ENCODE measurements at places on chromosomes 11 and 22.

DNA sequence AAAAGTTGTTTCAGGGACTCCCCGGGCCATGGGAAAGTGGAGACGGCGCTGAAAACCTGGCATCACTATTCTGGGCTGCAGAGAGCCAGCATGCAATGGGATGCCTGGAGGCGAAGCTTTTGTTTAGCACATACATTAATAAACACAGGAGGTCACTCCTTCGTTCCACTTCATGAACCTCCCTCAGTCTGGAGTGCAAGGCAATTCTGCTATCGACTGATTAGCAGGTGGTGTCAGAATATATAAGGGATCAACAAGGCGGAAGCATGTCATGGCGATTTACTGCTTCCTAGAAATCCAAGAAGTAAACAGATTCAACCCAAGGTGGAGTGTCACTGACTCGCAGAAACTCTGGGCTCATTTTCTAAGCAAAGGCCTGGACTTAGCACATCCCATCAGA is 45.4 kb upstream of the MN1 start:
- no peak for DNase-seq

GRCh38 chr11:30863209-30863608 is 277.1 kb upstream of the MPPED2 start:
- no peak for DNase-seq

- DNase-seq: no peak
Observed at GRCh38 chr11:120554766-120555432, 43.4 kb downstream of the GRIK4 start.

DNA sequence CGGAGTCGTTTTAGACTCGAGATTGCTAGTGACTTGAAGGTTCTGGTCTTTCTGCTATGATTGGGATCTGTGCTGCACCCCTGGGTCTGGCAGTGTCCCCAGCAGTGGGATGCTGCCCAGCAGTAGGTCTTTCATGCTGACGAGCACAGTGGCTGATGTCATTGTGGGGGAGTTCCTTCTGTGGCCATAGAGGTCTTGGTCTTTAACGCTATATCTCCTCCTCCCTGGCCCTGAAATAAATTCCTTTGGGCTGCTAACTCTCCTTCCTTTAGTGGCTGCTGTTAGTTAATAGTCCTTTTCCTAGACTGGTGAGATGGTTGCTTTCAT is 136.3 kb downstream of the TEAD1 start:
- DNase-seq: peak; percentile 73

DNA sequence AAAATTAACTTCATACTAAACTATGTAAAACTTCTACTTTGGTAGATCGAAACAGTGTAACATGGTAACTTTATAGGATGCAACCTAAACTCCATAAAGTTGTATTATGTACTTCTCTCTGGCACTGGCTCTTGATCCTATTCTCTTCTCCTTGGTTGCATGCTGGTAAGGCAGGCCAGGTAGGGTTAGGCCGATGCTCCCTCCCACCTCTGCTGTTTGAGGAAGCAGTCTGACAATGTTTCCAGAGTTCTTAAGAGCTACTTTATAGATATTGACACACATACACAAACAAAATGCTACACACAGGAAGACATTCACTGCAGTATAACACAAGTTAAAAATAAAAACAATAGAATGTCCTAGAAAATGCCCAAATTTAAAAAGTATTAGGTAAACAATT is 22.5 kb downstream of the CTSC start:
- DNase-seq: no peak

DNA sequence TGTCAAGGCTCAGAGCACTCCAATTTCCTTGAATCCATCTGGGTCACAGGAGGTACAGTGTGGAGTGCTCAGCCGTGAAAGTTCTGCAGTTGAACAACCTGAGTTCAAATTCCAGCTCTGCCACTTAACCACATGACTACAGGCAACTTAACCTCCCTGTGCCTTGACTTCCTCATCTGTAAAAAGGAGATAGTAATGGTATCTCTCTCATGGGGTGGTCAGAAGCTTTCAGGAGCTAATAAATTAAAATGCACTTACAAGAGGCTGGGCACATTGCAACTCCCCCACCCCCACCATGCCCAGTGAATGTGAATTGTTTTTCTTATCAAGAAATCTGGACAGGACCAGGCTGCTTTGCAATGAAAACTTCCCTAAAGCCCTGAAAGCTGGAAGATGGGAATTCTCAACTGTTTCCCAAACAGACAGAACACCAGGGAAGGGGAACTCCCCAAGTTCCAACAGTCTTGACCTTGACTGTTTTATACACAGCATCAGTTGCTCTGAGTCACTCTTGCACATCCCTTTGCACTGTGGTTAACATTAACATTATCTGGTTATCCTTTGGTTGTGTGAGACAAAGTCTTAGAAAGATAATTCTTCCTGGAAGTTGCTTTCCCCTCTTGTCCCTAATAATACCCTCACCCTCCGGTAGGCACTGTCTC is 137.0 kb downstream of the SLC1A2 start:
- DNase-seq: peak; percentile 52

- peak; percentile 38 for DNase-seq
Observed at GRCh38 chr11:117583063-117583801, 213.8 kb downstream of the DSCAML1 start.

DNA sequence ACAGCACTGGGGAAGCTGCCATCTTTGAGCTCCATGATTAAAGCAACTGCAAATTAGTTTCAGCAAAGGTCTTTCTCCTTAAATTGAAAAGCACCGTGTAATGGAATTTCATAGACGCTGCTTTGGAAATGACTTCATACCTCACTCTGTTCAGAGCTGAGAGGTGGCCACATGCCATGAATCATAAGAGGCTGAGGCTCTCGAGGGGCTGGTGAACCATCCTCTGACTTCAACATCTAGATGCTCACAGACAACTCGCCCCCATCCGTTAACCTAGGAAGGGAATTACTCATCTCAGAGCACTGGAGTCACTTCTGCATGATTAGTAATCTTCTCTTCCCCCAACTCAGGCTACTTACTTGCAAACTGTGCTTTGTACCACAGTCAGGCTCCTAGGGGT is 122.3 kb downstream of the RCN1 start:
- DNase-seq: peak; percentile 91

- no peak for DNase-seq
Observed at GRCh38 chr11:122033631-122034030, 82.4 kb downstream of the BLID start.

- no peak for DNase-seq
Observed at GRCh38 chr11:68950270-68950669, 30.5 kb downstream of the MRGPRD start.

DNA sequence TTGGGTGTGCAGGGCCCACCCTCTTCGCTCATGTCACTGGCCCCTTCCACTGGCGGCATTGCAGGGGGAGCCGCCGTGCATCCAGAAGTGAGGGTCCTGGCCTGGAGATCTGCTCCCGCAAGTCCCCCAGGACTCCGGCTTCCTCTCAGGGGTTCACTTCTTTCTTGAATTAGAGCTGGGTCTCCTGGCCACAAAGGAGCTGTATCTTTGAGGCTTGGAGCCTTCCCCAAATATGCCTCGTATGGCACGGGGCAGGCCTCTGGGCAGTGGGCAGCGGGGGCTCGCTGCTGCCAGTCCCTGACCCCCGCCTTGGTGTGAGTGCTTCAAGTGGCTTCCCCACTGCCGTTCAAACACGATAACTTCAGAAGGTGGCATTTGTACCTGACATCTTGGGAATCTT is 7.4 kb upstream of the IFITM3 start:
- DNase-seq: no peak

- no peak for DNase-seq
Observed at GRCh38 chr11:3021125-3021524, 29.0 kb upstream of the NAP1L4 start.

- DNase-seq: no peak
Observed at GRCh38 chr11:73347067-73347466, 29.1 kb upstream of the RELT start.

DNA sequence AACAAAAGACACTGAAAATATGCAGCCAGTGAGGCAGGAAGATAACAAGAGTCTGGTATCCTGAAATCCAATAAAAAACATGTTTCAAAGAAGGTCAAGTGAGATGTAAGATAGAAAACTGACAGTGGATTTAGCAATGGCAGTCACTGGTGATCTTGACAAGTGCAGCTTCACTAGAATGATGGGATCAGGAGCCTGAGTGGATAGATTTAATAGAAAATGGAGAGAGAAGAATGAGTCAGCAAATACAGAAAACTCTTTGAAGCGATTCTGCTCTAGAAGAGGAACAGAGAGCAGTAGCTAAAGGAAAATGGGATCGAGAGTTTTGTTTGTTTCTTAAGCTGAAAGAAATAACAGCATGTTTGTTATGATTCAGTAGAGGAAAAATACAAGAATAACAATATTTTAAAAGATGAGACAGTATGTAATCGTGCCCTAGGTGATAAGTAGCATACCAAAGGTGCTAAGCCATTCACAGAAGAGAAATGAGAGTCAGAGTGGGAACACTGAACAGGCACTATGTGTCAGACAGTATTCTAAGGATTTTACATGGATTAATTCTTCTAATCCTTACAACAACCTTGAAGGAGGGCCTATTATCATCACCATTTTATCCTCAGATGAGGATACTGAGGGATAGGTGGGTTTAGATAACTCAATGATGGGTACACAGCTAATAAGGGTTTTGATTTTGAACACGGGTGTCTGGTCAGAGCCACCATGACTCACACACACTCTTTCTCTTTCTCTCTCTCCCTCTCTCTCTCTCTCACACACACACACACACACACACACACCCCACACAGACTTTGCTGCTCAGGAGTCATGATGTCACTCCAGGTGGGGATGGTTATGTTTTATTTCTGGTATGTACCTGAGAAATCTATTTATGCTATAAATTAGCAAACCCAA is 36.3 kb downstream of the MRE11 start:
- no peak for DNase-seq

DNA sequence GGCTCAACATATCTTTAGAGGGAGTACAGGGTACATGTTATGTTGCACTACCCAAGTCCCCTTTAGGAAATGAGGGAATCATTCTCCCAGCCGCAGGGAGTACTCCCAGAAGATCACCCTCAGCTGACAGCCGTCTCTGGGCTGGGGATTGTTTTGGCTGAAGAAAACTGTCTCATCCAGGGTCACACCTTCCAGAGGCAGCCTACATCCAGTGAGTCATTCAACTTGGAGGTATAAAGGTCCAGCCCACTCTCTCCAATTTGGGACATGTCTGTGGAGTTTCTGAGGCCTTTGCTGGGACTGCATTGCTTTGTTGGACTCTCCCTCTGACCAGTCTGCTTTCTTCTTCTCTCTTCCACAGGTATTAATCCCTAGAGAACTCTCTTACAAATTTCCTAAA is 42.1 kb downstream of the RASSF10 start:
- DNase-seq: no peak

DNA sequence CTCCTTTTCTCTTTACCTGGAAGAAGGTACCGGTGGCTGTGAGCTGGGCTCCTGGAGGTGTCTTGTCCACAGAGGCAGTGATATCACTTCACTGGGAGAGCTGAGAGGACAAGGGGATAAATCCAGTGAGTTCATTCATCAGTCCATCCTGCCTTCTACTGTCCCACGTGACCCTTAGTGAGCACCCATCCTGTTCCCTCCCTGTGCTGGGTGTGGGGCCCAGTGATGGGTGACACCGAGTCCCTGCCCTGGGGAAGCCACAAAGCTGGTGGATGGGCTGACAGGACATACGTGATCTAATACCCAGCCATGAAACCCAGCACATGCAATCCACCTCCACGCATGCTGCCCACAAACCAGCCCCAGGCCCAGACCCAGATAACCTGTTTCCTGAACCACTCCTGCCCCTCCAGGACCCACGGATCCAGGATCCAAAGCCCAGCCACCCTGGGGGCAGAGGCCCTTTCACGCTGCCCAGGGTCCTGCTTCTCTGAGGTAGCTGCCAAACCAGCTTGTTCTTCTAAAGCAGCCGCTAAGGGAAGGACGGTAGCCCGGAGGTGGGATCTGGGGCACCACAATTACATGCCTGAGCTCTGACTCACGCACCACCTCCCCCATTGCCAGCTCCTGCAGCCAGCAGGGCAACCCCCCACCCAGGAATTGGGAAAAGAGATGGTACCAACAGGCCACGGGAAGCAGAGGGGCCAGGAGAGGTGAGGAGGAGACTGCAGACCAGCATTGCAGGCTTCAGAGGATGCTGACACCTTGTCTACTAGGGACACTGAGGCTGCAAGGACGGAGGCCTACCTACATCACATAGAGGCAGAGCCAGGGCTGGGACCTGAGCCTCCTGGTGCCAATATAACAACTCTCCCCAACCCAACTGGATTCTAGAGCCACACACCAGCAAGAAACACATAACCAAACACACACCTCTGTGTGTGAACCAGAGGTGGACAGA is 35.2 kb downstream of the GDPD5 start:
- peak; percentile 51 for DNase-seq

- DNase-seq: no peak
Observed at GRCh38 chr11:66880496-66881450, 23.9 kb downstream of the LRFN4 start.

DNA sequence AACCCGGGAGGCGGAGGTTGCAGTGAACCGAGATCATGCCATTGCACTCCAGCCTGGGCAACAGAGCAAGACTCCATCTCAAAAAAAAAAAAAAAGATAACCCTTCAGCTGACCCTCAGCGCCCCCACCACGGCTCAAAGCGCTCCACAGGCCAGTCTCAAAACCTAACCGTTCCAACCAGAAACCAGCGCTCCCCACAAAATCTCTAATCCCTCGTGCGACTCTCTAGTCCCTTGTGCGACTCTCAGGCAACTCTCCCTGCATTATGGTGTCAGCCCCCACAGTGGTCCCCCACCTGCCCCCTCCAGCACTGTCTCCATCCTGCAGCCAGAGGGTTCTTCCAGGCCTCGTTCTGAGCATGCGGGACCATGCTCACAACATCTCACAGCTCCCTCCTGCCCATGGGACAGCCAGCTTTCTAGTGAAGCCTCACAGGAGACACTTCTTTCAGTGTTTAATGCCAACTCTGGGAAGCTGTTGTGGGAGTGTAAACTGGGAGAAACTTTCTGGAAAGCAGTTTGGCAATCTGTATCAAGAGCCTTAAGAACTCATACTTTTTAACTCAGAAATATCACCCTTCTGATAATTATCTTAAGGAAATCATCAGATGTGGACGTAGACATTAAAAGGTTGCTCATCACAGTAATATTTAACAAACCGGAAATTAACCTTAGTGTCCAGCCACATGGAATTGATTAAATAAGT is 4.2 kb upstream of the RASGRP2 start:
- DNase-seq: no peak

DNA sequence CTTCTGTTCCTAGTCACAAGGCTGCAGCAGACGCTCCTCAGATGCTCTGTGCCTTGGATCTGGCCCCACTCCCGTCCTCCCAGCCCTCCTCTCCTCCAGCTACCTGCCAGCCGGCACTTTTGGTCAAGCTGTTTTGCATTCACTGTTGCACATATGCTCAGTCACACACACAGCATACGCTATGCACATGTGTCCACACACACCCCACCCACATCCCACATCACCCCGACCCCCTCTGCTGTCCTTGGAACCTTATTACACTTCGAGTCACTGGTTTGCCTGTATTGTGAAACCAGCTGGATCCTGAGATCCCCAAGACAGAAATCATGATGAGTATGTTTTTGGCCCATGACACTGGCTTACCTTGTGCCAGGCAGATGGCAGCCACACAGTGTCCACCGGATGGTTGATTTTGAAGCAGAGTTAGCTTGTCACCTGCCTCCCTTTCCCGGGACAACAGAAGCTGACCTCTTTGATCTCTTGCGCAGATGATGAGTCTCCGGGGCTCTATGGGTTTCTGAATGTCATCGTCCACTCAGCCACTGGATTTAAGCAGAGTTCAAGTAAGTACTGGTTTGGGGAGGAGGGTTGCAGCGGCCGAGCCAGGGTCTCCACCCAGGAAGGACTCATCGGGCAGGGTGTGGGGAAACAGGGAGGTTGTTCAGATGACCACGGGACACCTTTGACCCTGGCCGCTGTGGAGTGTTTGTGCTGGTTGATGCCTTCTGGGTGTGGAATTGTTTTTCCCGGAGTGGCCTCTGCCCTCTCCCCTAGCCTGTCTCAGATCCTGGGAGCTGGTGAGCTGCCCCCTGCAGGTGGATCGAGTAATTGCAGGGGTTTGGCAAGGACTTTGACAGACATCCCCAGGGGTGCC is 109.8 kb downstream of the BCR start:
- peak; percentile 50 for DNase-seq
